ENCODE measurements at places on chromosomes 12 and 14. TPM values are rescaled to one million over a fixed set of nuclear protein-coding genes. Genes with fewer than 3 reads are reported as not detected.

Gene PIANP
- total RNA-seq: 0.28 TPM

GRCh38 chr12:104263580-104264358 lies 39.8 kb upstream of the EID3 start:
- no peak overlapping the region for H3K27ac ChIP-seq
- H3K4me3 ChIP-seq: no peak overlapping the region
- no peaks in the 10 kb centered on the region for H3K27me3 ChIP-seq
- no peaks in the 10 kb centered on the region for H3K4me1 ChIP-seq
- H3K36me3 ChIP-seq: no peaks in the 10 kb centered on the region

GRCh38 chr12:57072661-57073060 lies 5.9 kb downstream of the NEMP1 start:
- no peak for DNase-seq
- no peaks in the 10 kb centered on the region for H3K36me3 ChIP-seq
- 0 out of 2 replicates have a peak, but pooled peaks cover 4% of the 10 kb centered on the region for H3K4me1 ChIP-seq
- no peak overlapping the region for H3K4me3 ChIP-seq

DNA sequence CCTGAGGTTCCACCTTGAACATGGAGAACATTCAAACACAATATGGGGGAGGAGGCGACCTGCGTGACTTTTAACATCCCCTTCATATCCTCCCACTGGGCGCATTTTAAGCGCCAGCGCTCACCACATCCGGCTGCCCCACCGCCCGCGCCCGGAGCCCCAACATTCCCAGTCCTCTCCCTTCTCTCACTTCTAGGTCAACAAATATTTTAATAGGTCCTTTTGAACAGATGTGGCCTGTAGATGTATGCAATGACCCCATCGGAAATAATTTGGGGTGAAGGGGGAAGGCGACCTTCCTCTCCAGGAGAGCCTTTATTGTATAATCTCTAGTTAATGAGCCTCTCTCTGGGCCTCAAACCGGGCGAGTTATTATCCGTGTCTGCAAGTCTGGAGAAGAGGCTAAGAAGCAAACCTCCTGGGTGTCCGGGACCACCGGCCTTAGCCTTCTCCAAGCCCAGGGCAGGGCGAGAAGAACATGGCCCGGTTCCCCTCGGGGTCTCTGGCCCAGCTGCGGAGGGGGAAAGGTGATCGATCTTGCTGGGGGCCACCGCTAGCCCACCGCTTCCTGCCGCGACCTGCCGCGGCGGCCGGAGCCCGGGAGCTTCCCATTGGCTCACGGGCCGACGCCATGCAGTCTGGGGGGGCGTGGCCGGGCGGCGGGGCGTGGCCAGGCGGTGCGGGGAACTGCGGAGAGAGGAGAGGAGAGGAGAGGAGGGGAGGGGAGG lies 83.2 kb upstream of the HMGA2 start:
- H3K27me3 ChIP-seq: no peaks in the 10 kb centered on the region
- peak overlapping the region; percentile 74 for H3K27ac ChIP-seq
- peak; percentile 59 for DNase-seq
- H3K36me3 ChIP-seq: no peaks in the 10 kb centered on the region
- H3K4me3 ChIP-seq: peak overlapping the region; percentile 55

Measured in SJCRH30 (cell line).